Naive thymus-derived CD4-positive, alpha-beta T cell (primary cell): ENCODE measurements at places on chromosomes 16 and 17. TPM values are rescaled to one million over a fixed set of nuclear protein-coding genes. Genes with fewer than 3 reads are reported as not detected.

Gene RGS9
- 3.9 TPM for total RNA-seq

Gene TPSAB1
- total RNA-seq, result 3.2 TPM

Gene LGALS9B
- not detected for total RNA-seq

- H3K4me3 ChIP-seq, result no peak overlapping the region
- no peaks in the 10 kb centered on the region for H3K4me1 ChIP-seq
- no peak overlapping the region for H3K27ac ChIP-seq
- no peak for DNase-seq
Observed at GRCh38 chr16:23031508-23032098, 117.6 kb downstream of the USP31 start.

DNA sequence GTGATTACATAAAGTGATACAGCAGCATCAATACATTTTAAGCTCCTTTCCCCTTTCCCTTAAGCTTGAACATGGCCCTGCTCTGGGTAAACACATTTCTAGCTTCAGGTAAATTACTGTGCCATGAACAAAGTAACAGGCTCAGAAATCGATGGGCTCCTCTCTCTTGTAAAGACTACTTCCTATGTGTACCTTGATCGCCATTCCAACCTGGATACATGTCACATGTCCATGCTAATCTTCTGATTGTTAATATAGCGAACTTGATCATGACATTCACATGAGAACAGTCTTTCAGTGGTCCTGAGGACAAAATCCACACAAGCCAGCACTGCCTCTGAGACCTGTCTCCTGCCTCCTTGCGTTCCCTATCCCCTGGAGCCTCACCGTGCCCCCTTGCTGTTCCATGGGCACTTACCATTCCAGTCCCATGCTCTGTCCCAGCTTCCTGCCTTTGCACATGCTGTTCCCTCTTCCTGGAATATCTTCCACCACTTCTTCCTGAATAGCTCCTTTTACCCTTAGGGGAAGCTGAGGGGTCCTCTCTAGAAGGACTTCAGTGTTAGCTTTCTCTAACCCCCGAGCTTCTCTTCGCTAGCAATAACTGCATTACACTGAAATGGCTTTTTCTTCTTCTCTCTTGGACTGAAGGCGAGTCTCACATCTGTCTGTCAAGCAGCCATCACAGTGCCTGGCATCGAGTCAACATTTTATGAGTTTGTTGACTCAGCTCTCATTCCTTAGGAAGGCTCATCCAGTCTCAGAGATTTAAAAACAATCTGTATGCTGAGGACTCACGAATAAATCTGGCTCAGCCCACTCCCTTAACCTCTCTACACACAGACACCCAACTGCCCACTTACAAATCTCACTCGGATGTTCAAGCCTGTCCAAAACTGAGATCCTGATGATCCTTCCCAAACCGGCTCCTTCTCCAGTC, 93.3 kb downstream of the ASIC2 start:
- no peak for DNase-seq
- no peak overlapping the region for H3K27ac ChIP-seq
- no peak overlapping the region for H3K4me3 ChIP-seq
- no peaks in the 10 kb centered on the region for H3K36me3 ChIP-seq

DNA sequence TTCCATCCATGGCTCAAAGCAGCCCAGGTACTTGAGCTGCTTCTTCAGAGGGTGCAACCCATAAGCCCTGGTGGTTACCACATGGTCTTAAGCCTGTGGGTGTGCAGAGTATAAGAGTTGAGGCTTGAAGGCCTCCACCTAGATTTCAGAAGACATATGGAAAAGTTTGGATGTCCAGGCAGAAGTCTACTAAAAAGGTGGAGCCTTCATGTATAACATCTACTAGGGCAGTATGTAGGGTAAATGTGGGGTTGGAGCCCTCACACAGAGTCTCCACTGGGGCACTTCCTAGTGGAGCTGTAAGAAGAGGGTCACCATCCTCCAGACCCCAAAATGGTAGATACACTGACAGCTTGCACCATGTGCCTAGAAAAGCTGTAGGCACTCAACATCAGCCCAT, 120.9 kb downstream of the HS3ST3A1 start:
- no peak overlapping the region for H3K27ac ChIP-seq
- H3K4me1 ChIP-seq, result no peaks in the 10 kb centered on the region
- H3K36me3 ChIP-seq, result no peaks in the 10 kb centered on the region
- H3K4me3 ChIP-seq, result no peak overlapping the region

DNA sequence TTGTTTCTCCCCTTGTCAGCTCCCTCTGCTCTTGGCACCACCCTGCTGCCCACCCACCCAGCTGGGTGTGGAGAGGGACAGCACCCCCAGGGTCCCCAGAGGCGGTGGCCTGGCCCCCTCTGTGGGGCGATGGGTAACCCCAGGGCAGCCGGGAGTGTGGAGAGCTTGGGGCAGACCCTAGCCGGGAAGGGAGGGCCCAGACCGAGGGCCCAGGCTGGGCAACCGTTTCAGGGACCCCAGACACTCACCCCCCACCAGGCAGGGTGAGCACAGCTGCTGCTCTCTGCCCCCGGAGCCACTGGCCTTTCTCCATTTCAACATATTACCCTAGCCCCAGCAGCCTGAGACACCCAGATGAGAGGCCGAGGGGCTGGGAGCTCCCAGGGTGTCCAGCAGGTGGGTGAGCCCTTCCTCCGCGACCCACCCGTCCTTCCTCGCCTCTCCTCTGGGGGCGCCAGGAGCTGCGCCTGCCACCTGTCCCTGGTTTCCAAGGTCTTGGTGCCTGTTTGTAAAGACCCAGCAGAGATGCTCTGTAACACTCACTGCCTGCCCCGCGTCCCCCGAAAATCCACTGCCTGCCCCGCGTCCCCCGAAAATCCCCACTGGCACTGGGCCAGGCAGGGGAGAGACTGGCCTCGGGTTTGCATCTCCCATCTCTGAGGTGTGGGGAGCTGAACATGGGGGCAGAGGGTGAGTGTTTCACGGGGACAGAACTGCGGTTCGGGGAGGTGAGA, 45.4 kb downstream of the BAHCC1 start:
- no peak for DNase-seq
- no peaks in the 10 kb centered on the region for H3K4me1 ChIP-seq
- H3K27ac ChIP-seq, result no peak overlapping the region
- H3K36me3 ChIP-seq, result no peaks in the 10 kb centered on the region

- H3K27ac ChIP-seq, result no peak overlapping the region
- no peak overlapping the region for H3K4me3 ChIP-seq
- H3K27me3 ChIP-seq, result no peaks in the 10 kb centered on the region
Observed at GRCh38 chr16:57555831-57556230, 13.4 kb downstream of the ADGRG5 start.

DNA sequence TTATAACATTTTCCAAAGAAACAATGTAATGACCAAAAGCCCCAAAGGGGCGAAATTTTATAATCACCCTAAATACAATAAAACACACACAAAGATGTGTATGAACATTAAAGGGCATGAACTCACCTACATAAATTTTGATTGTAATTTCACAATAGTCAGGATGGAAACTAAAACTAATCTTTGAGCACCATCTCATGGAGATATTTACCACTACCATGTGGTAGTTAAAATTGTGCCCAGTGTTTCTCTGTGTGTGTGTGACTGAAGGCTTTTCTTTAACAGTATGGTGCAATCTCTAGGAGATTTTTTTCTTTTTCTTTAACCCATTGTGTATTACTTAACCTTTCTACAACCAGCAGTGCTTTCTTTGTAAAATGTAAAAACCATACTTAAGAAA, 19.7 kb upstream of the MEIOC start:
- no peaks in the 10 kb centered on the region for H3K36me3 ChIP-seq
- H3K4me3 ChIP-seq, result no peak overlapping the region
- DNase-seq, result peak; percentile 2
- no peaks in the 10 kb centered on the region for H3K4me1 ChIP-seq
- no peaks in the 10 kb centered on the region for H3K27me3 ChIP-seq

Gene PYDC1
- not detected for total RNA-seq

DNA sequence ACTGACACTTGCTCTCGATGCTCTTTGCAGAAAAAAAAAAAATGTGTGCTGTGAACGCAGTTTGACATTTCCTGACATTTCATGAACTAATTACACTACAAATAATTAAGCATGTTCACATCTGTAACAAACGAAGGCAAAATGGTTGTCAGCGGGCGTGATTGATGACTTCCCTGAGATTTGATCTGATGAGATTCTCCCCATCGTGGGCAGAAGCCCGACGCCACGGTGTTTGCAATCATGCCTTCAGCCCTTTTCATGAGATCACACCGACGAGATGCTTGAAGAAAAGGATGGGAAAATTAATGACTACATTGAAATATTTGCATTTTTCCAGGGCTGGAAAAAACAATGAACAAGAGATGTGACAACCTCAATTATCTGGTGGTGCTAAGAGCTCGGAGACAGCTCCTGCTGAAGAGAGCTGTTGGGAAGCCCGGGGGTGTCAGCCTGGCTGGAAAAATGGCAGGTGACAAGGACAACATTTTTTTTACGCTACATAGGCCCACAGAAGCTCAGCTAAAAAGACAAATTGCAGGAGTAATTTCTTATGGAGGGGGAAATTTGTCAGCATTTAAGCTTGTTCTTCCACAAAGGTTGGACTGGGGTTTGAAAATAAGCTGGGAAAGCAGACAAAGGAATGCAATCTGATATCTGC, 259.4 kb upstream of the IRX3 start:
- no peak overlapping the region for H3K4me3 ChIP-seq
- H3K27me3 ChIP-seq, result no peaks in the 10 kb centered on the region
- no peaks in the 10 kb centered on the region for H3K36me3 ChIP-seq
- no peak for DNase-seq

DNA sequence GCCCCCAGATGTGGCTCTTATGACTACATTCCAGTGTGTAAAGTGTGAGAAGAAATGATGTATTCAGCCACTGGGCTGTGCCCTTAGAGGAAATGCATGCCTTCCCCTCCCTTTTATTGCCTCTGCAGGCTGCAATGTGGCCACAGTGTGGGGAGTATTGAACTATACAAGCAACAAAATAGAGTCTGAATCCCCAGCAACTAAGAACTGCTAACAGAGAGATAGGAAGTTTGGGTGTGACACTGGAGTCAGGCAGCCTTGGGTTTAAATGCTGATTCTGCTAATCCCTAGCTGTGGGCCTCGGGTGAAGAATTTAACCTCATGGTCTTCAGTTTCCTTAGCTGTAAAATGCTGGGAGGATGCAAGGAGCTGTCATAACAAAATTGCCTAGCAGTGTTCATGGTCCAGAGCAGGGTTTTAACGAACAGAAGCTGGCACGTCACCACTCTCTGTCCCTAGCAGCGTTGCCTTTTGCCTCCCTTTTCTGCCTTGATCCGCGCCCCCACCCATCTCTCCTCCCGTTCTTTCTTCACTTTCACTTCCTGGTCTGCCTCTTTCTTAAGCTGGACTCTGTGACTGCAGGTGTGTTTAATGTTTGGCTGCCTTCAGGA, 50.3 kb downstream of the KPNA2 start:
- H3K4me3 ChIP-seq, result no peak overlapping the region
- peaks cover 25% of the 10 kb centered on the region for H3K4me1 ChIP-seq
- no peak overlapping the region for H3K27ac ChIP-seq
- no peaks in the 10 kb centered on the region for H3K27me3 ChIP-seq
- no peak for DNase-seq

Gene VTN
- not detected for total RNA-seq

DNA sequence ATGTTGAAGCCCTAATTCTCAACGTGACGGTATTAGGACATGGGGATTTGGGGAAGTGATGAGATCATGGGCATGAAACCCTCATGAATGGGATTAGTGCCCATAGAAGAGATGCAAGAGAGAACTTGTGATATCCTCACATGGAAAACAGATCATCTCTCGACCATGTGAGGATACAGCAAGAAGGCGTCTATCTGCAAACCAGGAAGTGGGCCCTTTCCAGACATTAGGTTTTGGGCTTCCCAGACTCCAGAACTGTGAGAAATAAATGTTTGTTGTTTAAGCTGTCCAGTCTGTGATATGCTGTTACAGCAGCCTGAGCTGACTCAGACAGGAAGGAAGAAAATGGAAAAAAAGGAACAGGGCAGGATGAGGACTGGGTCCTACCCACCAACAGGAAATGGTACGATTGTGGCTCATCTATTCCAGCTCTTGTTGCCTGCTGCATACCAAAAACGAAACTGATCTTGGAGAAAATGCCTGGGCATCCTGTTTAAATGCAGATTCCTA, 21.9 kb upstream of the SSTR2 start:
- H3K36me3 ChIP-seq, result no peaks in the 10 kb centered on the region
- no peak for DNase-seq
- no peak overlapping the region for H3K27ac ChIP-seq
- no peaks in the 10 kb centered on the region for H3K27me3 ChIP-seq
- no peak overlapping the region for H3K4me3 ChIP-seq

- H3K4me1 ChIP-seq, result peaks cover 23% of the 10 kb centered on the region
- peaks cover 13% of the 10 kb centered on the region for H3K27me3 ChIP-seq
- H3K27ac ChIP-seq, result no peak overlapping the region
- no peak overlapping the region for H3K4me3 ChIP-seq
Observed at GRCh38 chr16:700684-701584, 4.7 kb downstream of the FBXL16 start.

- peak overlapping the region; percentile 15 for H3K27ac ChIP-seq
- H3K4me3 ChIP-seq, result no peak overlapping the region
- DNase-seq, result no peak
- no peaks in the 10 kb centered on the region for H3K27me3 ChIP-seq
Observed at GRCh38 chr16:66473654-66474519, 46.8 kb downstream of the BEAN1 start.

GRCh38 chr17:50564916-50565315, 4.4 kb downstream of the CACNA1G start:
- peaks cover 12% of the 10 kb centered on the region for H3K4me1 ChIP-seq
- H3K4me3 ChIP-seq, result no peak overlapping the region
- no peaks in the 10 kb centered on the region for H3K36me3 ChIP-seq
- DNase-seq, result no peak

DNA sequence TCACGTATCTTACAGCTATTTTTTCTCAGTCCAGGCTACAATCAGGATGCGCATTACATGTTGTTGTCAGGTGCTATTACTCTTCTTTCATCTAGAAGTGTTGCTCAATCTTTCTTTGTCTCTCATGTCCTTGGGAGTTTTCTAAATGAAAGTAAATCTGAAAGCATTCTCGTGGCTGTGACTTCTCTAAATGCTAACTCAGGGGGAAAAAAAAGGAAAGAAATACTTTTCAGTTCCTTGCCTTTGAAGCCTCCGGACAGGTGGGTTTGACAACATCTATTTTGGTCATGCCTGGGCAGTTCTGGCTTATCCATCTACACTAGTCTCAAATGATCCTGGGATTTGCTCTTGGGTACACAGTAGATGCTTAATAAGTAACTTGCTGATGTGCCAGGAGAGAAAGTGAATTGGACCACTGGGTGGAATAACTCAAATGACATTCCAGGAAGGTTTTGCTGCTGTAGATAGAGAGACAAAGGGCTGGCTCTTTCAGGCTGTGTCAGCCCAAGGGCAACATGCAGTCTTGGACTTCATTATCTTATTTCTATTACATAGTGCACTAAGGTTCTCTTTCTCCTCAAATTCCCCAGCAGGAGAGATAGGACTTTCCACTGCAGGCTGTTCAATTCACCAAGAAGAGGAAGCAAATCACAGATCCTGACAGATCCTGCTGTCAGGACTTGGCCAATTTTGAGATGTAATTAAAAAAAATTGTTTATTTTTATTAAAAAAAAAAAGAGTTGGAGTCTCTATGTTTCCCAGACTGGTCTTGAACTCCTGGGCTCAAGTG, 63.6 kb upstream of the NFAT5 start:
- H3K27me3 ChIP-seq, result no peaks in the 10 kb centered on the region
- no peaks in the 10 kb centered on the region for H3K36me3 ChIP-seq
- H3K4me1 ChIP-seq, result no peaks in the 10 kb centered on the region
- DNase-seq, result no peak
- H3K4me3 ChIP-seq, result no peak overlapping the region
- H3K27ac ChIP-seq, result no peak overlapping the region

Gene ALDH3A1
- total RNA-seq, result 0.61 TPM

Gene TMEM92
- total RNA-seq, result not detected

- no peaks in the 10 kb centered on the region for H3K36me3 ChIP-seq
- no peak overlapping the region for H3K4me3 ChIP-seq
- no peaks in the 10 kb centered on the region for H3K4me1 ChIP-seq
Observed at GRCh38 chr16:78551487-78552085, 452.1 kb downstream of the WWOX start.
